Spinal cord (tissue), 10 donors: ENCODE measurements at places on chromosomes 6 and 20. TPM values are rescaled to one million over a fixed set of nuclear protein-coding genes. Genes with fewer than 3 reads are reported as not detected.
A peak's percentile ranks its signal among the peaks of the same experiment; 100 is the strongest.

- no peak for DNase-seq
These were observed 286.5 kb upstream of the MARCKS start for GRCh38 chr6:113570641-113571040.

GRCh38 chr6:119186490-119186889, 108.0 kb upstream of the FAM184A start:
- DNase-seq = no peak

DNA sequence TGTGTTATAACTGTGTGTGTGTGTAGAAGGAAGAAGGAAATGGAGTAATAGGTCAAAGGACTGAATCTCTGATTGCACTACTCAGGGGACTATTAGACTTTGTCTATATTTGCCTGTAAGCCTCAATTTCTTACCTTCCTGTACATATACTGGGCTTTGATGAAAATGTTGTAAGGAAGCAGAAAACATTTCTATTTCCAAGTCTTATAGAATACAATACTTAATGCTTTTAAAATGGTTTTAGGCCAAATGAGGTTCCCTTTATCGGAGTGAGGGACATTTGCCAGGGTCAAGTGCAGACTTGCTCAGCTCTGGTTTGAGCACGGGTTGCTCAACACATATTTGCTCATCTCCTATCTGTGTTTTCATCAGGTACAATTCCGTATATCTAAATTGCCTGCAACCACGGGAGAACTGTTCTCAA, 28.3 kb downstream of the MEP1A start:
- DNase-seq = no peak

- peak; percentile 91 for DNase-seq
These were observed 15.9 kb downstream of the NDUFAF5 start for GRCh38 chr20:13800728-13801134.

DNA sequence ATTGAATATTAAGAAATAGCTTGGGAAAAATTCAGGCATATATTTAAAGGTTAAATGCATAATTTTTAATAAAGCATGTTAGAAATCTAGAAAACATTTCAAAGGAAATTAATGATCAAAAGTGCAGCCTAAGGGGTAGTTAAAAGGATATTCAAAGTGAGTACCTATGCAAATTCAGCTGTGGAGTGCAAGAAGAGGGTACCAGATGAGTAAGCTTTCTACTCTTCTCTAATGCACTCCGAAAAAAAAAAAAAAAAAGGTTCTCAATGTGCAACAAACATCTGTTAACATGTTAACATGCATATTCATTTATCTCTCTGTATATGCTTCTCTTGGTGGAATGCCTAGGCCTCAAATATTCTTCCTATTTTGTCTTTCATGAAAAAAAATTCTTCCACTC, 32.0 kb upstream of the KATNA1 start:
- DNase-seq = no peak

The POPDC3 gene
- total RNA-seq = 9.0 TPM

The TGM2 gene
- total RNA-seq = 15.5 TPM

The EGFL8 gene
- total RNA-seq = 124 TPM
